Activated CD4-positive, alpha-beta T cell treated with anti-CD3 and anti-CD28 coated beads for 36 hours (primary cell): ENCODE measurements at places on chromosomes 1 and 21. TPM values are rescaled to one million over a fixed set of nuclear protein-coding genes. Genes with fewer than 3 reads are reported as not detected.

- no peaks in the 10 kb centered on the region for H3K36me3 ChIP-seq
- no peak overlapping the region for H3K4me3 ChIP-seq
- H3K4me1 ChIP-seq: no peaks in the 10 kb centered on the region
- DNase-seq: no peak
- H3K27me3 ChIP-seq: peaks cover 11% of the 10 kb centered on the region
- no peak overlapping the region for H3K27ac ChIP-seq
Observed at GRCh38 chr21:35563885-35564451, 496.4 kb downstream of the SETD4 start.

PROK1 gene
- not detected for total RNA-seq

DNA sequence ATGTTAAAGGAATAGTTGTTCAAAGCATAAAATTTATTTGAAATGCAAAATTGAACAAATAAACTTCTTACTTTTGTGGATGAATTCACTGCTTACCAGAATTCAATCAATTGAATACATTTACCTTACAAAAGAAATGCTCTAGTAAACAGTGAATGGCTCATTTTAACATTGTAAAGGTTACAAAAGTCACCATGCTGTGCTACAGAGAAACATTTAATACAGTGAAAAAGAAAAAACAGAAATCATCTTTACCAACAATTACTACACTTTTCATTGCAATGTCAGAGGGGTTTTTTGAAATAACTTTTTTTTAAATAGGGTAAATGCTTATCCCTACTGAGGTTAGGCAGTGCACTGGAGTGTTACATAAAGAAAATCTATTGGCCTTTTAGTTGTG is 853.0 kb downstream of the NCAM2 start:
- H3K27ac ChIP-seq: no peak overlapping the region
- no peaks in the 10 kb centered on the region for H3K4me1 ChIP-seq
- no peak overlapping the region for H3K4me3 ChIP-seq
- no peaks in the 10 kb centered on the region for H3K27me3 ChIP-seq

PTPN7 gene
- 188 TPM for total RNA-seq

DNA sequence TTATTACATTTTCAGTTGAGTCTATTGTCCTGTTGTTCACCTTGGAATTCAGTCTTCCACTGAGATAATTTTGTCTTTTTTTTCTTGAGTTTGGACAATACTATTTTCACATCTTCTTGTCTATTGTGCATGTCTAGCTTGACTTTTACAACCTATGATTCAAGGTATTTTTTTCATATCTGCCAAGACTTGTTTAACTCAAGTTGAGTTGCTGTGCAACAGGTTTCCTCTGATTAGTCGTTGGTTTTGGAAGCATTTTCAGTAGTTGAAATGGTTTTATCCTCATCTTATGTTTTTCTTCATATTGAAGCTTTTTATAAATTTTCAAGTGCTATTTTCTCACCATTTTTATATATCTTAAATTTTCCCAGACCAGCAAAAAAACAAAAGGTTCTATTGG is 103.6 kb downstream of the SCMH1 start:
- peaks cover 2% of the 10 kb centered on the region for H3K4me1 ChIP-seq
- peaks cover 77% of the 10 kb centered on the region for H3K36me3 ChIP-seq
